ENCODE measurements at places on chromosomes 7 and 10.

DNA sequence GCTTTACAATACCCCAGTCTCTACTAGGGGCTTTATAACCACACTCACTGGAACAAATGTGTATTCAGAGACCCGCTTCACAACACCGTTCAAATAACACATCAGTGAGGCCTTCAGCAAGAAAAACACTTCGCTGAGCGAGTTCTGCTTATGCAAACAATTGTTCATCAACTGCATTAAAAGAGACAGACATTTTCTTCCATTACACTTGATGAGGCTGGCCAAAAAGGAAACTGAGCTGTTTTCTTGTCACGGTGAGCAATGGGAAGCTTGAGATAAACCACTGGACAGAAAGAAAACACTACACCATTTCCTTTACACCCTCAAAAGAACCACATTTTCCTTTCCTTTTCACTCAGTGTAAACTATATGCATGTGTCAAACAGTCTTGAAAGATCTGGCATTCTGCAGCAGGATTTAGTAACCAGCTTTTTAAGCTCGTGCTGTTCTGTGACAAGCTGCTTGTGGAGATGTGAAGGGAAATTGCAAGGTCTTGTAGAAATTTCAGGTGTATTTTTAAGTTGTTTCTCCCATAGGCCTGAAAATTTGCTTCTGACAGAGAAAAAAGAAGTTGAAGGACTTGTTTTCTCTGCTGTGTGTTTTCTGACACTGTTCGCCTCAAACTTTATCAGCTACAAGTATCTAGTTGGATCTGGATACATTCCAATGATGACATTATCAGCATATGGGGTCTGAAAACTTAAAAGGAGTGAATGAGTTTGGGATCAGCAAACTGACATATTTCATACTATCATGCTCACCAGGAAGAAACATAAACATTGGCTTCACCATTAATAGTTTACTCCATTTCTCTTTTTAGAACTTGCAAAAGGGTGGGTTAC is 693.1 kb downstream of the PARD3 start:
- no peak for DNase-seq

- DNase-seq: no peak
These were observed 19.4 kb downstream of the SHTN1 start for GRCh38 chr10:116985611-116986010.

DNA sequence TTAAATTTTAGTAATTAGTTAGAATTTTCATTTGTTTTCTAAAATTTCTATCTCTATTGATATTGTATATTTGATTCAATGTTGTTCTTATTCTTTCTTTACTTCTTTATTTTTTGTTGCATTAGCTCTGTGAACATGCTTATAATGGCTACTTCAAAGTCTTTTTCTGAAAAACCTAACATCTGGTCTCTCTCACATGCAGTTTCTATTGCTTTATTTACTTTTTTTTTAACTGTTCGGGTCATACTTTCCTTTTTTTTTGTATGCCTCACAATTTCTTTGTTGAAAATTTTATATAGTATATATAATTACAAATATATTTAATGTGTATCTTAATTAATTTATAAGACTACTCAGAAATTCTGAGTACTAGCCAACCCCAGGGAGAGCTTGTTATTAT is 52.1 kb upstream of the PLXDC2 start:
- no peak for DNase-seq

DNA sequence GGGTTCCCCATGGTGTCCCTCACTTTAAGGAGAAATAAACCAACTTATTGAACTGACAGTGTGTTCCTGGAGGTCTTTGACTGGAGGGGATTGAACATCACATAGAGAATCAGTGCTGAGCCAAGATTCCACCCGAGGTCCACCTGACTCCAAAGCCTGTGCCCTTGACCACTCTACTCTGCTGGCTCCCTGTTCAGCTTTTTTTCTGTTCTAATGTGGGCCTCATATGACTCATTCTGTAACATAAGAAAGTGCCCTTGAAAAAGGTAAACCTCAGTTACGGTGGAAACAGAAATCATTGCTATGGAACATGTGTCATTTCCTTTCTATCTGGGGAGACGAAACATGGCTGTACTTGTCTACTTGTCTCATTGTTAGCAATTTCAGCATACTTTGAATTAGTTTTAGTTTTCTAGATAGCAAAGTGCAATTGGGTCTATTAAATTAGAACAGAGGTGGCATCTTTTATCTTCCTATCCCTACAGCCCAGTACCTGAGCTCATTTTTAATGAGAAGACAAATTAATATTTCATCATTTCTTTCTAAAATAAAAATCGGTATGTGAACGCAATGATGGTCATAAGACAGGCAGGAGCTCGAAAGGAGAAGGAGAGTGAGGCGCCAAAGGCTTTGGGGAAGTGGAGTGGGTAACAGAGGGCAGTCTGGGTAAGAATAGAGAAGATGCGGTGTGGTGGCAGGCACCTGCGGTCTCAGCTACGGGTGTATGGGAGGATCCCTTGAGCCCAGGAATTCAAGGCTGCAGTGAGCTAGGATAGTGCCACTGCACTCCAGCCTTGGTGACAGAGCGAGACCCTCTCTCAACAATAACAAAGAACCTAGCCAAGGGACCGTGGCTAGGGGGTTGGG is 1.5 kb downstream of the GSDME start:
- no peak for DNase-seq

DNA sequence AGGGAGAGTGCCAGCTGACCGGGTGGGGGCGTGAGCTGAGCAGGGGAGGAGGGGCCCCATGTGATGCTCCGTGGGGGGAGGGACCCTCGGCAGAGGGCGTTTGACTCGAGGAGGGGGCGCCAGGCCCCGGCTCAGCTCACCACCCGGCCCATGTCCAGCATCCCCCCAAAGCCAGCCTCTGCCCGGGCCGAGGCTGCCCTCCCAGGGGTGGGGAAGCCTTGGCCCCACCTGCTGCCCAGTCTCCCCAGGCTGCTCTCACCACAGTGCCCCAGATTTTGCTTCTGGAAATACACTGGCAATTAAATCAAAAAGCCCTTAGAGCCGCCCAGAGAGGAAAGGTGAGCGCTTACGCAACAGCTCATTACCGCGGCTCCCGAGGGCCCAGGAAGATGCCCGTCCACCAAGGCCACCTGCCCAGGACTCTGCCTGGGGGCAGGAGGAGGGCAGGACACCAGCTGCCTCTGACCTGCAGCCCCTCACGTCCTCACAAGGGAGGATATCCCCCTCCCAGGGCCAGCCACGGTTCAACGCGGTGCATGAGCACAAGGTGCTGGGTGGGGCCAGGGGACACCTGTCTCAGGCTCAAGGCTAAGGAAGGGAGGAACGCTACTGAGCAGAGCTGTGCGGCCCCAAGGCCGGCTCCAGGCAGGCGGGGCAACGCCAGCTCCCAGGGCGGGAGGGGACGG is 70.0 kb upstream of the INPP5A start:
- DNase-seq: no peak

DNA sequence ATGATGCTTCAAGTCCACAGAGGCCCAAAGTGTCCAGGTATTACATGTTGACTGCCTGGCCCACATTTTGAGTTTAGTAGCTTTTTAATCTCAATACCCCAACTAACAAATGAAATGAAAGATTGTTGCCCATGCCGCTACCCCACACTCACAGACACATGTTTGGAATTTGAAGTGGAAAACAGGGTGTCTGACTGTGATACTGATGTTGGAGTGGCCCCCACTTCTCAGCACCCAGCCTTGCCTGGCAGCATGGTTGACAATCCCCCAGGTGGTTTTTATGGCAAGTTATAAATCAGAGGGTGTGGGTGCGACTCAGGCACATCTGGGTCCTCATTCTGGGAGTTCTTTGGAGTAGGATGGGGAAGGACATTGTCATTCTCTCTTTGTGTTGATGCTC is 314.7 kb upstream of the ZNF32 start:
- no peak for DNase-seq

DNA sequence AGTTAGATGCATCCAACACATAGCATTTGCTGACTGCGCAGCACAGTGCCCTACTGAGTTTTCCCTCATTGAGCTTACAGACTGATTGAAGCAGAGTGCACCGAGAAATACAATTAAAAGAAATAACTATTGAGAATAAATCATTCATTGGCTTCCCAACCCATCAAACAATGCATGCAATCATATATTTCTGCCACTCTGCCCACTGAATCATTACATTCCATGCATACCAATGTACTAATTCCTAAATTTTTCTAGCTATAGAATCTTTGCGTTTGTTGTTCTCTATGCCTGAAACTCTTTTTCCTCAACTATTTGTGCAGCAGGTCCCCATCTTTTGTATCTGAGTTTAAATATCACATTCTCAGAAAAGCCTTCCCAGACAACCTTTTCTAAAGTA is 783.8 kb downstream of the SORCS1 start:
- no peak for DNase-seq

- DNase-seq: no peak
These were observed 406.1 kb downstream of the MDFIC start for GRCh38 chr7:115328018-115328417.

DNA sequence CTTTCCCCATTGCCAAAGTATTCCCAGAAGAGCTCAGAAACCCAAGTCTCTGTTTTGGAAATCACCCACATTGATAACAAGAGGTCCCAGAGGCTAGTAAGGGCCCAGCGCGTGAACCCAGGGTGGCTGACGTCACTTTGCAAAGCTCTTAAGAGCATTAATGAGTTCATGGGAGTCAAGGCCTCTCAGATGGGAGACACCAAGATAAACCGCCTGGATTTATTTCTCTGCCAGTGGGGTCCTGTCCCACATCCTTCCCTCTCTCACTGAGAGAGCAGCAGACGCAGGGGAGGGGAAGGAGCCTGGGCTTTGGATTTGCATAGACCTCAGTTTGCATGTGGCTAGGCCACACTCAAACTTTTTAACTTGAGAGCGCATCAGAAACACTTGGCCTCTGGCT is 184.8 kb upstream of the PDE1C start:
- no peak for DNase-seq

DNA sequence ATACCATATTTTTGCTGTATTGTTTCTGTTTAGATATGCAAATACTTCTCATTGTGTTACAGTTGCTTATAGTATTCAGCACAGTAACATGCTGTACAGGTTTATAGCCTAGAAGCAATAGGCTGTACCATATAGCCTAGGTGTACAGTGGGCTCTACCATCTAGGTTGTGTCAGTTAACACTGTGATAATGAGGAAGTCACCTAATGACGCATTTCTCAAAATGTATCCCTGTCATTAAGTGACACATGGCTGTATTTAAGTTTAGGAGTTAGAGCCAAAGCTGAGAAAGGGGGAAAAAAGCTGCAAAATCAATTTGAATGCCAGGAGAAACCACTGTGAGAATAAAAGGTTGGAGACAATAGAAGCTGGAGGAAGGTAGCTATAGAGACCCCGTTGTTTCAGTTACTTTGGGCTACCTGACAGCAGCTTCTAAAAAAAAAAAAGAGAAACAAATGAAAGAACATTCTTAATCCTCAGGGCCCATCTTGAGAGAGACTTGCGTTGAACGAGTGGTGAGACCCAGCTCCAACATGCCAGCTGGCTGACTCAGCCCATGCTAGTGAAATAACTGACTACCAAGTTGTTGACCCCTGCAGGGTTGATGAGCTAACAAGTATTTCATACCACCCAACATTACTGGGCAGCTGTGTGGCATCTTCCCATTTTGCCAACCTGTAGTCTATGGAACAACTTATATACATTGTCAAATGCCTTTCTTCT is 8.7 kb downstream of the STARD3NL start:
- DNase-seq: no peak

DNA sequence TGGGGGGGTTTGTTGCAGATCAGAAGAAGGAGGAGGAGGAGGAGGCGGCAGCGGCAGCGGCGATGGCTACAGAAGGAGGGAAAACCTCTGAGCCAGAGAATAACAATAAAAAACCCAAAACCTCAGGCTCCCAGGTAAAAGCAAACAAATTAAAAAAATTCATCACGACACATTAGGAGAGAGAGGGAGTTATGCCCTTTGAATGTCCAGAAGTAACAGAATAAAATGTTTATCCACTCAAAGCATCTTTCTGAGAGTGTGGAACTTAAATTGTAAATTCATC is 717 bp downstream of the SP4 start:
- DNase-seq: no peak

DNA sequence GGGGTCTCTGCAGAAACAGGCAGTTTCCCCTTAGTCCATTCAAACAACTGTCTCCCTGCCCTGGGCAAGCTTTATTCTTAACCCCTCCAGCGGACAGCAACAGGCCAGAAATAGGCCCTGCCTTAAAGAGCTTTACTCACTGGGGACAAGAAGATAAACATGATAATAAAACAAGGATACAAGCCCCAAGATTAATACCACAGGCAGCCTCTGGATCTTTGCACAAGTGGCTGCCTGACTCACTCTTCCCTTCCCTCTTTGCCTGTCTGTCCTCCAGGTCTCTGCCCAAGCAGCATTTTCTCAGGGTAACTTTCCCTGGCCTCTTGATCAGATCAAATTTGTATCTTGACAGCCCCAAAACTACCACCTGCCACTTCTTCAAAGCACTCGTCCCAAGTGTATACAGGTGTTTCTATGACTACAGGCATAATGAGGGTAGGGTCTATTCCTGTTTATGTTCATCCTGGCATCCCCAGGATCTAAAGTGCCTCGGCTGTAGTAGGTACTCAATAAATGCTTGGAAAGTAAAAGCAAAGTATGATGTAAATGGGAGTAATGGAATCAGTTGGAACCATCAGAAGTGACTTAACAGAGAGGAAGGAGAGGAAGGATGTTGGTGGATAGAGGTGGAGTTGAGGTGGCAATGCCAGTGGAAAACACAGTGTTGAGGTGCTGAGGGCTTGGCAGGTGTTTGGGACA is 7.0 kb upstream of the CAMK2G start:
- DNase-seq: no peak

DNA sequence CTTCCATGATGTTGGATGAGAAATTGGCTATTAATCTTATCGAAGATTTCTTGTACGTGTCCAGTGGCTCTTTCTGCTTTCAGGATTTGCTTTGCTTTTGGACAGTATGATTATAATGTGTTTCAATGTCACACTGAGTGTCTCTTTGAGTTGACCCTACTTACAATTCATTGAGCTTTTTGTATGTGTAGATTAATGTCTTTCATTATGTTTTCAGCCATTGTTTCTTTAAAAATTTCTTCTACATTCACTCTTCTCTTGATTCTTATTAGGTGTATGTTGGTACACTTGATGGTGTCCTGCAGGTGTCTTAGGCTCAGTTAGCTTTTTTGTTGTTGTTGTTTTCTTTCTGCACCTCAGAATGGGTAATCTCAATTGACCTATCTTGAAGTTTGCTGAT is 16.6 kb downstream of the PLAC9 start:
- no peak for DNase-seq

GRCh38 chr7:81618396-81619014 is 151.3 kb downstream of the HGF start:
- no peak for DNase-seq

Measured in activated CD8-positive, alpha-beta memory T cell treated with anti-CD3 and anti-CD28 coated beads for 4 hours (primary cell).